ENCODE measurements at places on chromosomes 4 and X.

DNA sequence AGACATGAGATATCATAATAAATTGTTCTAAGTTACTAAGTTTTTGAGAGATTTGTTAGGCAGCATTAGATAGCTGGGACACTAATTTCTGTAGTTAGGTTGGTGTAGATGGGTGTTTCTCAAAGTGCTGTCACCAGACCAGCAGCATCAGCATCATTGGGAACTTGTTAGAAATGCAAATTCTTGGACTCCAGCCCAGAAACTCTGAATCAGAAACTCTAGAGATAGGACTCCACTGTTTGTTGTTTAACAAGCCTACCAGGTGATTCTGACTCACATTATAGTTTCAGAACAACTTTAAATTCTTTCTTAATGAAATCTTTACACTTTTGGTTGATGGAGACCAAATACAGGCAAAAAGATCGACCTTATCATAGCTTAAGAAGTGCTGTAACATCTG, 173.7 kb downstream of the PABPC4L start:
- DNase-seq = no peak

GRCh38 chrX:77960567-77960966, 8.9 kb downstream of the PGAM4 start:
- no peak for DNase-seq

DNA sequence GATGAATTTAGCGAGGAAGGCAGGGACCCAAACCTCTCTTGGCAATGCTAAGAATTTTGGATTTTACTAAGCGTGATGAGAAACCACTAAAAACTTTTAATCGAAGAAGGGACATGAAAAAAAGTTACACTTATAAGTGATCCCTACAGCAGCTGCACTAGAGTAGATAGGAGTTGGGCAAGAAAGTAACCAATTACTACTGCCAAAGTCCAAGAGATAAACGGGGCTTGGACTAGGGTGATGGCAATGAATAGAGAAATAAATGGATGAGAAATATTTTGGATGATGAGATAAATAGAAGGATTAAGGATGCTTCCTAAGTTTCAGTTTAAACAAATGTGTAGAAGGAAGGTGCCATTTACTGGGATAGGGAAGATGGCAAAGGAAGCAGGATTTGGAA, 6.3 kb upstream of the FNIP2 start:
- DNase-seq = peak; percentile 38

- no peak for DNase-seq
Observed at GRCh38 chr4:141335166-141335565, 114.5 kb downstream of the ZNF330 start.

DNA sequence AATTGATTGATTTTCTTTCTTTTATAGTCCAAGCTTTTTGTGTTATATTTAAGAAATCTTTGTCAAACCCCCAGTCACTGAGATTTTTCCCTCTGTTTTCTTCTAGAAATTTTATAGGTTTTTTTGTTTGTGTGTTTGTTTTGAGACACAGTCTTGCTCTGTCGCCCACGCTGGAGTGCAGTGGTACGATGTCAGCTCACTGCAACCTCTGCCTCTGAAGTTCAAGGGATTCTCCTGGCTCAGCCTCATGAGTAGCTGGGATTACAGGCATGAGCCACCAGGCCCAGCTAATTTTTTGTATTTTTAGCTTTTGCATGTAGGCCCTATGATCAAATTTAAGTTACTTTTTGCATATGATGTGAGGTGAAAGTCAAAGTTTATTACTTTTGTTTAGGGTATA, 20.9 kb upstream of the FBXW7 start:
- DNase-seq = no peak

- DNase-seq = no peak
Observed at GRCh38 chr4:130705023-130705422, 1609.1 kb downstream of the C4orf33 start.

GRCh38 chr4:101086801-101087586, 260.3 kb downstream of the PPP3CA start:
- no peak for DNase-seq

- DNase-seq = no peak
Observed at GRCh38 chr4:22650771-22651170, 42.0 kb upstream of the GBA3 start.

GRCh38 chr4:140330311-140330900, 43.0 kb upstream of the SCOC start:
- DNase-seq = peak; percentile 55

- no peak for DNase-seq
Observed at GRCh38 chrX:84197550-84197949, 9.6 kb upstream of the RPS6KA6 start.

- DNase-seq = no peak
Observed at GRCh38 chrX:64842492-64842891, 133.8 kb downstream of the ZC4H2 start.

DNA sequence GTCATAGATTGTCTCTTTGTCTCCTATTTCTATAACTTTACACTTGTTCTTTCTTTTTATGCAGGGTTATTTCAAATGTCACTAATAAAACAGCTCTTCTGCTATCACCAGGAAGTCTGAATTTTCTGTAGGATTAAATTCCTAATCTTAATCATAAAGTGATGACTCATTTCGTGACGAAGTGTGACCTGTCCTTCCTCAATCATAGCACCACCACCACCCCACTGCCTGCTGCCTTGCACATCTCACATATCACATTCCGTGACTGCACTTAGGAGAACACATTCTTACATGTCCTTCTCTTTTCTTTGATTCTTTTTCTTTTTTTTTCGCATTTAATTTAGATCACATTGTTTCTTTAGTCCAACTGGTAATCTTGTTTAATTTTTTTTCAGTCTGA, 57.7 kb upstream of the UGT2B7 start:
- no peak for DNase-seq

DNA sequence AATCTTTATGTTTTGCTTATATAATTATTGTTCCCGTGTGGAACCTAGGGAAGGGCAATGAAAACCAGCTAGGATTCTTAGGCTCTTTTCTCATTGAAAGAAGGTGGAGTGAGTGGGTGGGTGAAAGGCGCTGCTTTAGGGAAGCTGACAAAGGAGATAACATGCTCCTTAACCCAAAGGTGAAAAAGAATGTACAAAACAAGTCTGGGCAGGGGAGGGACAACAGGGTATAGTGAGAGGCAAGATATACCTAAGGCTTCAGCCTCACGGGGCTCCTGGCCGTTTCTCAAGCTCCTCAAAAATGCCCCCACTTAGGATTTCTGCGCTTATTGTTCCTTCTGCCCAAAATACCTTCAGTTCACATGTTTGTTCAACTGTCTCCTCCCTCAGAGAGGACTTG, 1.8 kb downstream of the SH2D1A start:
- DNase-seq = peak; percentile 14

DNA sequence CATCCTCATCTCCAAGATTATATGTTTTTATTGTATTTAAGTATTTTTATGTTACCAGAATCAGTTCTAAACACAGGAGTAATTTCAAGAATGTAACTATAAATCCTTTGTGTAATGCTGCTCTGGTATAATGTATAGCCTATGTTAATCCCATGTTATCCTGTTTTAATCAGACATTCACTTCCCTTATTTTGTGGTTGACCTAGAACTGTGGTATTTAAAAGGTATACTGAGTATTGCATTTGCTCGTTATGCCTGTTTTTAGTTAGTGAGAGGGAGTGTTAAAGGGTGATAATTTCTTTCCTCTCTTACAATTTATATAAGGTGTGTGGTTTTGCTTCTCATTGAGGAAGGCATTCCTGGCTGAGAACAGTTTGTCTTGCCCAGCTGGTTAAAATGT, 26.2 kb downstream of the MTM1 start:
- no peak for DNase-seq

DNA sequence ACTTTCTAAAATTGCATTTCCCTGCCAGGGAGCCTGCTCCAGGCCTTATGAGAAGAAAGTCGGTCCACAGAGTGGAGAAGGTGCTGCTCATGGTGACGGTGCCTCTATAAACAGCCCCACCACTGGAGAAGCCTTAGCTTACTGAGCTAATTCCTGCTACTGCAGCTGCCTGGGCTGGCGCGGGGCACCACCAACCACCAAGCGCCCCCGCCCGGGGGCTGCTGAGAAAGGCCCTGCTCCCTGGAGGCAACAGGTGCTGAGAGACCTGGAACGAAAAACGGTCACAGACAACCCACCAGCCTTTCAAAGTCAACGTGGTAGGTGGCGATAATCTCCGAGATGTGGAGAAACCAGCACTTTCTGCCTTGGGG, 2.9 kb downstream of the HCFC1 start:
- peak; percentile 70 for DNase-seq

DNA sequence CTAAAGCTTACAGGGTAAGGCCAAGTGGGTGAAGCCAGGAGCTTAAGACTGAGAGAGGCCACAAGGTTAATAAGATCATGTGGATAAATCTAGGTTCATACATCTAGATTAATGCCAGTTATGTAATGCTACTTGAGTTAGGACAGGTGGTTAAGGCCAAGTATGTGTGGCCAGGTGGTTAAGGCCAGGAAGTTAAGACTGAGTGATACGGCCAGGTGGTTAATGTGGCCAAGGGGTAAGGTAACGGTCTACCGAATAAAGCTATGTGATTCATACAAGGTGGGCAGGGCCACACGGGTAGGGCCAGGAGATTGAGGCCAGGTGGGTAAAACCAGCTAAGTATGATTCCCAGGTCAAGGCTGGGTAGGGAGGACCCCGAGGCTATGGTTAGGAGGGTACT, 223.0 kb downstream of the TACR3 start:
- no peak for DNase-seq

GRCh38 chr4:88960576-88960975, 96.4 kb downstream of the FAM13A start:
- no peak for DNase-seq

DNA sequence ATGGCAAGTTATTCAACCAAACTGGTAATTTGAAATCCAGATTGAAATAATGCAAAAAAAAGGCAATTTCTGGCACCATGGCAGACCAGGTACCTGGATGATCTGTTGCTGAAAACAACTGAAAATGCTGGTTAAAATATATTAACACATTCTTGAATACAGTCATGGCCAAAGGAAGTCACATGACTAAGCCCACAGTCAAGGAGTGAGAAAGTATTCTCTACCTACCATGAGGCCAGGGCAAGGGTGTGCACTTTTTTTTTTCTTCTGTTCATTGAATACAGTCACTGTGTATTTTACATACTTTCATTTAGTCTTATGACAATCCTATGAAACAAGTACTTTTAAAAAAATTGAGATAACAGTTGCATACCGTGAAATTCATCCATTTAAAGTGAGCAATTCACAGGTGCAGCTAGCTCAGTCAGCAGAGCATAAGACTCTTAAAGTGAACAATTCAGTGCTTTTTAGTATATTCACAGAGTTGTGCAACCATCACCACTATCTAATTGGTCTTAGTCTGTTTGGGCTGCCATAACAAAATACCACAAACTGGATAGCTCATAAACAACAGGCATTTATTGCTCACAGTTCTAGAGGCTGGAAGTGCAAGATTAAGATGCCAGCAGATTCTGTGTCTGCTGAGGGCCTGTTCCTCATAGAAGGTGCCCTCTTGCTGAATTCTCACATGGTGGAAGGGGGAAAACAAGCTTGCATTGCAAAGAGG, 4.8 kb upstream of the MPP1 start:
- peak; percentile 26 for DNase-seq

DNA sequence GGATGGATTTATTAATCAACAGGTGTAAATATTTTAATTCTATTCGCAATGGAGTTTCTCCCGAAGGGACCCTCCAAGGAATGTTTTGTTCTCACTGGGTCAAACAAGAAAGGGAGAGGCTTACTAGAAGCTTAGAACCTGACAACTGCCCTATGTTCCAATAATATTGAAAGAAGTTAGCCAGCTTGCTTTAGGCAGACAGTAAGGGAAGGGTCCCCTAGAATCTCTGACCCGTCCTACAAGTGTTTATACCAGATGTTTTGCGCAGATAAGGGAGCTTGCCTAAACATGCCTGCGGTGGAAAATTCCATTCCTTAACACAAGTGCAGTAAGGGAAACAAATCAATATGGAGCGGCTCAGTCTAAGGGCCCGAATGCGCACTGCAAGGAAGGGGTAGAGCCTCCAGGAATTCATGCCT, 17.7 kb downstream of the IL21 start:
- peak; percentile 14 for DNase-seq

GRCh38 chr4:124636788-124637187, 75.7 kb downstream of the ANKRD50 start:
- no peak for DNase-seq

DNA sequence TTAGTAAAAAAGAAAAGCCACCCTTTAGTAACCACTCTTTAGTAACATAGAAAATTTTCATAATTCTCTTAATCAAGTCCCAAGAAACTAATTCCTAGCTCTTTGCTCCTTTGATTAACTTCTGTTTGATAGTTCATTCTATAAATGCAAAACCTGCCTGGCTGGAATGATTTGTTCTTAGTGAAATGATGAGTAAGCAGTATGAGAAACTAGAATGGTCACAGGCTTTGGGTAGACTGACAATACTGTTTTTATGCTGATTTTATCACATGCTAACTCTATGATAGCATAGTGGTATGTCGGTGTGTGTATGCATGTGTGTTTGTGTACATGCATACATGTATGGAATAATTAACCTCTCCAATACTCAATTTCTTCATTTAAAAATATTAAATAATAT, 81.2 kb downstream of the SYTL5 start:
- DNase-seq = no peak

GRCh38 chr4:74370912-74371311, 6.0 kb downstream of the EREG start:
- DNase-seq = peak; percentile 88

DNA sequence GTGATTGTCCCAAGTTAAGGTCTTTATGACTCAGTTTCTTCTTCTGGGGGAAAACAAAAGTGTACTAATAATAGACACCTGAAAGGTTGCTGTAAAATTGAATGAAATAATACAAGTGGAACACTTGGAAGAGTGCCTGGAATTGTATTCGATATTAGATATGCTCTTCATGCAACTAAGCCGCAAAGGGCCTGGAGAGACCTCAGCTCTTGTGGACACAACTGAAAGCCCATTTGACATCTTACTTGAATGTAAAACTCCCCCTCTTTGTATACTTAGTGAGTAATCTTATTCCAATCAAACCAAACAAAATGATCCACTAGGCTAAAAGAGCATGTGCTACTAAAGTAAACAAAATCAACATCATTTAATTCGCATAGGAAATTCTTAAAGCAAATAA, 511 bp upstream of the MAP9 start:
- DNase-seq = no peak

DNA sequence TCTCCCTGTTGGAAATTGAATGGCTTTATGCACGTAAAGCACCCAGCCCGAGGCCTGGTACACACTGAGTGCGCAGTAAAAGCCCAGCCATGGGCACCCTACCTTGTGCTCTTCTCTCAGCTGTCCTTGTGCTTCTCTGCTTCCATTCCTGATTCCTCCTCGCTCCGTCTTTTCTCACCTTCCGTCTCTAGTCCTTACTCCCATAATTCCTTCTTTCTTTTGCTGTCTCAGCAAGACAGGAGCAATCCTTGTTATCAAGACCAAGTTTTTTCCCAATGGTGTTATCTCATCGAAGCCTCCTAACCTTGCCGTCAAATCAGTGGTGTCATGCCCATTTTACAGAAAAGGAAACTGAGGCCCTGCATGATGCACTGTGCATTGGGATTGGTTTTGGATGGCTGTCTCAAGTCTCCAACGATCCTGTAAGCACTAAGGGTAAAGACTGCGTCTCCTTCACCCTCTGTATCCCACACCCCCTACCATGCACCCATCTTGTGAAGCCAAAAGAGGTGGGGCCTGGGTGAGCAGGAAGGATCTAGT, 30.1 kb downstream of the CYTL1 start:
- no peak for DNase-seq

Data from hematopoietic multipotent progenitor cell treated with erythropoietin and hydrocortisone succinate and interleukin-3 and kit ligand, for 8 days (in vitro differentiated cells).